ENCODE measurements at places on chromosomes 4 and X. TPM values are rescaled to one million over a fixed set of nuclear protein-coding genes. Genes with fewer than 3 reads are reported as not detected.

Gene RGN
- 3.7 TPM for total RNA-seq

Gene PCDH7
- 42.6 TPM for total RNA-seq

Gene TLL1
- total RNA-seq: 5.8 TPM

Gene UGT2B15
- total RNA-seq: not detected

DNA sequence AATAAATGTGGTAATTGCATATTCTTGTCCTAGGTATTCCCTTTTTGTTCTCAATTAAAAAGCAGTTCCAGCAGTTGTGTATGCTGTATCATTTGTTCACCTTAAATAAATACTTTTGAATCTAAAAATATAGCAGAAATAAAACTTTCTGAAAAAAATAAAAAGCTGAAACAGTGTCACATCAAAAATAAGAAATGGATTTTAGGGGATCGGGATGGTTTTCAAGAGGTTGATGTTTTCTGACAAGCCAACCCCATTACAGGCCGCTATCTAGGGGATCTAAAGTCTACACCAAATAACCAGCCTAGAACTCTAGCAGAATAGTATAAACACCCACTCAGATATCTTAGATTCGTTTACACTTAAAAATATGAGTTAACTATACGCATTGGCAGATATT is 95.4 kb upstream of the MAML3 start:
- no peak for DNase-seq

DNA sequence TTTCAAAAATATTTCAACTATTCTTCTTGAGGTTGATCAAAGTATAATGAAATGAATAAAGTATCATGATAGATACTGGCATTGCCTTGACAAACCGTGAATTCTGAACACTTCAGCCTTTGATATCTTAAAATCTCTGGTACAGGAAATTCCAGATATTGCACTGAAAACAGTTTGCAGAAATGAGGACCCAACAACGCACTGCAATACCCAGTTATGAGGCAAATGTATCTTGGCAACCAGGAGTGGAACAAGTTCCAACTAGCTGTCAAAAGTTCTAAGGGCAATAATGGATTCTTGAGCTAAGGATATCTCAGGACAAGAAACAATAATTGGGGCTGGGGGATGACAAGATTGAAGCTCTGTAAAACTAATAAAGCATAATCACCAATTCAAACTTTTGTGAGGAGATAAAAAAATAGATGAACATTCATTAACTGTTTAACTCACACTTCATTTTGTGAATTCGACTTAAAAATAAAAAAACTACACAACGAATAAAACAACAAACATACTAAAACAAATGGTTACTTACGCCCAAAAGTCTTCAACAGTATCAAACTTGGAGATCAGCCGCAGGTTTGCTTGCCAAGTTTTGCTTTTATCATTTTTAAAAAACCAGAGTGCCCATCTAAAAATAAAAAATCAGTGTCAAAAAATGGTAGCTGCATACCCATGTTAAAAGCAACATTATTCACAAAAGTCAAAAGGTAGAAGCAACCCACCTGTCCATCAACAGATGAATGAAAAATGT is 38.1 kb downstream of the EIF4E start:
- DNase-seq: no peak

GRCh38 chr4:159290321-159291030 is 187.6 kb downstream of the RAPGEF2 start:
- no peak for DNase-seq

DNA sequence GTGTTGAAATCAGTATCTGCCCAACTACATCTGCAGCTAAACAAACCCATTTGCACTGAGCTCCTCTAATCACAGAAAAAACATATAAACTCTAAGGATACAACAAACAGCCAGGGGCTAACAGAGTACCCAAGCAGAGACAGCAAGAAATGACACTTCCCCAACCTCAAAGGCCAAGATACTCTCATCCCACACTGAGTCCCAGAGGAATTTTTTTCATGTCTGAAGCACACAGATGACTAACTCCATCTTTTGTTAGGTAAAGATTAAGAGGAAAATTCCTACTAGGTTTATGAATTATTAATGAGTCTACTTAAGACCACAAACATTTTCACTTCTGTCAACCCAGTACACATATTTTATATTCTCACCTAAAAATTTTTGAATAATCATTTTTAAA is 31.6 kb downstream of the SEPSECS start:
- DNase-seq: no peak

DNA sequence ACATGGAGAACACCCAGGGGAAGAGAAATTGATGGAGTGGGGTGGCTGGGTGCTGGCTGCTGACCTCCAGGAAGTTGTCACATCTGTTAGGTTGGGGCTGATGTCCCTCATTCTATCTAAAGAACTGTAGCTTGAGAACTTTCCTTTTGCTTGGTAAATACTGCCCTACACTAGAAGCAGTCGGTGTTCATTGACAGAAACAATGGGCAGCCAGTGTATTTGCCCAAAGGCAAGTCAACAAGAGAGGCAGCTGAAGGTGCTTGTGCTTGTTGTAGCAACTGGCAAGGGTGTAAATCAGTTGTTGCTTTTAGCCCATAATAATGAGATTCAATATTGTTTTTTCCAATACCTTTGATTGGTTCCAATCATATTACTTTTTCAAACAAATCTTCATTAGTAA is 956 bp downstream of the TMEM154 start:
- DNase-seq: no peak
